ENCODE measurements at places on chromosomes 13 and 19.

GRCh38 chr13:45219123-45219891 lies 18.5 kb upstream of the KCTD4 start:
- DNase-seq = peak; percentile 59

GRCh38 chr19:49497047-49497788 lies 984 bp downstream of the RPS11 start:
- DNase-seq = peak; percentile 46

- DNase-seq = no peak
Measured at GRCh38 chr19:30498707-30499106, 126.5 kb downstream of the ZNF536 start.

DNA sequence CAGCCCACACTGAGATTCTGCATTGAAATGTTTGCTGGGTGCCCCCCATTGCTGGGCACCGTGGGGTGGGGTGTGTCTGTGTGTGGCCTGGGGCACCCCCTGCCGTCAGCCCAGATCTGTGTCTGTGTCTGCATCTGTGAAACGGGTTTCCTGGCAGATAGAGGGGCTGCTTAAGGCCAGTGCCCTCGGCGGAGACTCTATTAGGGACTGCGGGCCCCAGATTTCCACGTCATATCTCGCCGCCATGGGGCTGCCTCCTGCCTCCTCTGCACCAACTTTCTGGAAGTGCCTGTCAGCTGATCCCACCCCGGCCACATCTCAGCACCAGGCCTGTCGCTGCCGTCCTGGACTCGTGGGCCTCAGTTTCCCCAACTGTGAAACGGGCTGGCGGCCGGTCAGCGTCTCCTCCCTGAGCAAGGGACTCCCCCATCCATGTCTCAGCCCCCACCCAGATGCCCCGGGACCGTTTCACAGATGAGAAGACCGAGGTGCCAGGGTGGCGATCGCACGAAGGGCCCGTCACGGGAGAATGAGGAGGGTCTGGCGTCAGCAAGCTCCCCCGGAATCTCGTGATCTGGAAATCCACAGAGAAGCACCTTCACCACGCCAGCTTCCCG lies 21.4 kb downstream of the ARID3A start:
- DNase-seq = no peak

GRCh38 chr19:38004521-38005223 lies 97.7 kb downstream of the SIPA1L3 start:
- DNase-seq = peak; percentile 96

DNA sequence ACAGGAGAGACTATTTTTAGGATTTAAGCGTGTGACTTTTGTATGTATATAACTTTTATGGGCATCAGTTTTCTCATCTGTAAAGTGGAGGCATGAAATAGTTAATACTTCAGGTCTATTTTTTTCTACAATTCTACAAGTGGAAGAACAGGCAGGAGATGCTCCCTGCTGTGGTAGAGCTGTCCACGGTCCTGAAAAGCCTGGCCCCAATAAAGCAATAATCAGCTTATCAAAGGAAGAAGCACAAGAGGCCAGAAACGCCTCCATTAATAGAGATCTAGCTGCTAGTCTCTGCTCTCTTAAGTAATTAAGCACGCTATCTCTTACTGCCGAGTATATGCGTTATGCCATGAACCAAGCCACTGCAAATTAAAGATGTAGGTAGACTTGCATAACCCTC lies 28.0 kb upstream of the WASF3 start:
- DNase-seq = peak; percentile 73

- peak; percentile 75 for DNase-seq
Measured at GRCh38 chr19:28289295-28290063, 923.5 kb downstream of the UQCRFS1 start.

GRCh38 chr19:54040003-54040402 lies 23.7 kb downstream of the VSTM1 start:
- DNase-seq = no peak

- no peak for DNase-seq
Measured at GRCh38 chr13:75936791-75937190, 300.7 kb downstream of the LMO7 start.

- no peak for DNase-seq
Measured at GRCh38 chr19:50794074-50794875, 4.1 kb downstream of the ACP4 start.

- DNase-seq = no peak
Measured at GRCh38 chr13:43134868-43135267, 111.5 kb downstream of the DNAJC15 start.

- DNase-seq = no peak
Measured at GRCh38 chr13:102784483-102784882, 10.9 kb upstream of the TEX30 start.

- no peak for DNase-seq
Measured at GRCh38 chr19:33456076-33456844, 65.3 kb downstream of the PEPD start.

- no peak for DNase-seq
Measured at GRCh38 chr19:58582985-58583384, 9.8 kb upstream of the MZF1 start.

- peak; percentile 80 for DNase-seq
Measured at GRCh38 chr19:17938092-17938845, 5.5 kb downstream of the CCDC124 start.

- no peak for DNase-seq
Measured at GRCh38 chr19:33402421-33403220, 29.1 kb downstream of the CEBPG start.

GRCh38 chr13:21402586-21403307 lies 56.4 kb downstream of the ZDHHC20 start:
- peak; percentile 12 for DNase-seq

DNA sequence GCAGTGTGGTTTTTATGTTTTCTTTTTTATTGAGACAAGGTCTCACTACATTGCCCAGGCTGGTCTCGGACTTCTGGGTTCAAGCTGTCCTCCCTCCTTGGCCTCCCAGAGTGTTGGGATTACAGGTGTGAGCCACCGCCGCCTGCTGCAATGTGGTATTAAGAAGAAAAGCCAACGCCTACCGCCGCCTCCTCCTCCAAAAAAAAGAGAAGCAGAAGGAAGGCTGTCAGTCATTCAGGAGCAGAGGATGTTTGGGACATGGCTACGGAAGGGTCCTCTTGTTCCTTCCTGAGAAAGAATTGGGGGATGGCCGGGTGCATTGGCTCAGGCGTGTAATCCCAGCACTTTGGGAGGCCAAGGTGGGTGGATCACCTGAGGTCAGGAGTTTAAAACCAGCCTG lies 1.2 kb downstream of the PPP1R37 start:
- no peak for DNase-seq

GRCh38 chr13:103187721-103188156 lies 121.5 kb upstream of the SLC10A2 start:
- no peak for DNase-seq

- DNase-seq = no peak
Measured at GRCh38 chr13:77975358-77976042, 56.9 kb upstream of the EDNRB start.

DNA sequence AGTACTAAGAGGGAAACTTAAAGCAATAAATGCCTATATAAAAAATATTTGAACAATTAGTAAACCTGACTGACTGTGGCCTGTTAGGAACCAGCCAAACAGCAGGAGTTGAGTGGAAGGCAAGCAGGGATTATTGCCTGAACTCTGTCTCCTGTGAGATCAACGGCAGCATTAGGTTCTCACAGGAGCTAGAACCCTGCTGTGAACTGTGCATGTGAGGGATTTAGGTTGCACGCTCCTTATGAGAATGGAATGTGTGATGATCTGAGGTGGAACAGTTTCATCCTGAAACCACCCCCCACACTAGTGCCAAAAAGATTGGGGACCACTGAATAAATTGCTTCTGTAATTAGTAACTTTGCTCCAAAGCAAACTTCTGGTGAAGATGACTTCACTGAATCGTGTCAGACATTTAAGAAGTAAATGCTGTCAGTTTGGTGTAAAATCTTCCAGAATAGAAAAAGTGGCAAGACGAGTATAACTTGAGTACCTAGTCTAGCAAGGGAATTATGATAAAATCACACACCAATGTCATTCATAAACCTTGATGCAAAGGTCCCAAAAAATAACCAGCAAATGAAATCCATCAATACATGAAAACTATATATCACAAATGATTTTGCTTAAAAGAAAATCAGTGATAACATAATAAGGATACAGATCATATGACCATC lies 53.8 kb downstream of the SLC6A16 start:
- no peak for DNase-seq

GRCh38 chr19:58279925-58280316 lies 1.2 kb downstream of the ZNF8 start:
- no peak for DNase-seq

DNA sequence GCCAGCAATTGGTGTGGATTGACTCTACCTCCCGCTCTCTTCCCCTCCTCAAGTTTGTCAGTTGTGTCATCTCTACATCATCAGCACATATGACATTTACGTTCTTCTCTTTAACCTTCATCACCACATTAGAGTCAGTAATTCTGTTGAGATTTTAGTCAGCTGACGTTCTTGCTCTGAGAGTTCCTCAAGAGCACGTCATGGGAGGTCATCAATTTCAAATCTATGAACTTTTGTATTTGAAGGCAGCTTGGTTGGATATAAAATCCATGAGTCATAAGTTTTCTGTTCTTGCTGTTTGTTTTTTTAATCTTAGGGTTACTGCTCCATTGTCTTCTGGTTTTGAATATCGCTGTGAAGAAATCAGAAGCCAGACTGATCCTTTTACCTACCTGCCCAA lies 21.8 kb upstream of the ARGLU1 start:
- DNase-seq = peak; percentile 57

DNA sequence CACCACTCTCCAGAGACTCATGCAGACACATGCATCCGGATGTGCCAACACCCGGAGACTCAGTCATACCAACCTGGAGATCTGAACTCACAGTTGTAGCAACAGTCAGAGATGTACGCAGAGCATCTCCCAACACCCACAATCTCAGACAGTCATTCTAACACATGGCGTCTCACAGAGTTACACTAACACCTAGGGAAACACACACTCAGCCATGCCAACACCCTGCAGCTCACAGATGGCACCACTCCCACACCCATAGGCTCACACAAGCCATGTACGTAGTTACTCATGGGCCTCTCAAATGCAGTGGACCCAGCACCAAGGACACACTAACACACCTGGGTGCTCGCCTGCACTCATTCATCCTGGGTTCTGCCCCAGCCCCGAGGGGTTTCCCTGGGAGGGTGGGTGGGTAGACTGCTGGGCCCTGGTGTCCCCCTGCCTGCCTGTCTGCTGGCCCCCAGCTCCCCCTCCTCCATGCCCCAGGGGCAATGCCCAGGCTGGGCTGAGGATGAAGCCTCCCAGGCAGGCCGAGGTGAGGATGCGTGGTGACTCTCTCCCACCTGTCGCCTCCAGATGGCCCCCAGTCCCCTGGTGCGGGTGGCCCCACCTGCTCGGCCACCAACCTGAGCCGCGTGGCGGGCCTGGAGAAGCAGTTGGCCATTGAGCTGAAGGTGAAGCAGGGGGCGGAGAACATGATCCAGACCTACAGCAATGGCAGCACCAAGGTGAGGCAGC lies 10.0 kb downstream of the PKN1 start:
- no peak for DNase-seq

DNA sequence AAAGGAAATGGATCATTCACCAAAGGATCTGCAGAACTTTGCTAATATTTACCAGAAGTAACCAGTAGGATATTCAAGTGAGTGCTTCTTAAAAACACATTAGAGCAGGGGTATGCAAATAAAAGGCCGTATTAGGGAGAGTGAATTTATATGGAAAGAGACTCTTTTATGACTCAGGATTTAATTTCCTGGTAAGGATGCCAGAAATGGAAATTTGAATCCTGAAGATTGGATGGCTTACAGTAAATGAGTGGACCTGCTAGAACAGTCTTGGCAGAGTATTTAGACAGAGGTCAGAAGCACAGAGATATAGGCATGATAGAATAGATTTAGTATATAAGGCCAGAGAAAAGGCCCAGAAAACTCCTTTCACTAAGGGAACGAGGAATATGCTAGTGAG lies 201.6 kb downstream of the SLITRK5 start:
- DNase-seq = no peak

DNA sequence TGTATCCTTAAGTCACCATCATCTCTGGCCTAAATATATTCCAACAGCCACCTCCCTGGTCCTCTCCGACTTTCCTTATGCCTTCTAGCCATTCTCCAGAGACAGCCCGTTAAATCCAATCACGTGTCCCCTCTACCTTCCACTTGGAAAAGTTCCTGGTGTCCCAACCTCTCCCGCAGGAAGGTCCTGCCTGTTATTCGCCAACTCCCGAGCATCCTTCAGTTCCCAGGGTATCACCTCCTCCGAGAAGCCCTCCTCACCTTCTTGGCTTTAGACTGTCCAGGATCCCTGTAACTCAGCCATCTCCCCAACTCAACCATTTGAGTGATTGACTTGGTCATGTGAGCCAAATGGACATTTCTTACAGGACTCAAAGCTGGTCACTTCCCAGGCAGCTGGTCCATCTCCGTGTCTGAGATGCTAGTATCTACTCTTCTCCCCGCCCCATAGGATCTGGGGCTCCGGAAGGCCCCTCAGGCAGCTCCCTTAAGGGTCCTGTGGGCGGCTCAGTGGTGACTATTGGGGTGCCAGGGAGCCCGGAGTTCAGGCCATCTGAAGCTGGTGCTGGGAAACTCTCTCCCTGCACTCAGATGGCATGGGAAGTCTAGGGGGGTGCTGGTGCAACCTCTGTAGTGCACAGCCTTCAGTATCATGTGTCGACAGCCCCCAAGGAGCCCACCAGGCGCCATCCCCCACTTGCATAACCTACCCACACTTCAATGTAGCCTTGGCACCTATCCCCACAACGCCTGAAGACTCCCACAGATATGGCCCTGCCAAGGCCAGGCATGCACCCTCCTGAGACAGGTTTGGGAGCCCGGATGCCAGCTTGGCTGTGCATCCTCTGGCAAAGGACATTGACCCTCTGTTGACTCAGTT lies 27.9 kb upstream of the NANOS3 start:
- no peak for DNase-seq

GRCh38 chr13:52850396-52851136 lies 2.1 kb upstream of the PCDH8 start:
- DNase-seq = peak; percentile 64

- DNase-seq = peak; percentile 31
Measured at GRCh38 chr19:4722671-4723594, 709 bp downstream of the DPP9 start.

- peak; percentile 49 for DNase-seq
Measured at GRCh38 chr13:41028051-41028450, 8.9 kb upstream of the ELF1 start.
